HL-60 (cell line): ENCODE measurements at places on chromosomes 16 and 17.

DNA sequence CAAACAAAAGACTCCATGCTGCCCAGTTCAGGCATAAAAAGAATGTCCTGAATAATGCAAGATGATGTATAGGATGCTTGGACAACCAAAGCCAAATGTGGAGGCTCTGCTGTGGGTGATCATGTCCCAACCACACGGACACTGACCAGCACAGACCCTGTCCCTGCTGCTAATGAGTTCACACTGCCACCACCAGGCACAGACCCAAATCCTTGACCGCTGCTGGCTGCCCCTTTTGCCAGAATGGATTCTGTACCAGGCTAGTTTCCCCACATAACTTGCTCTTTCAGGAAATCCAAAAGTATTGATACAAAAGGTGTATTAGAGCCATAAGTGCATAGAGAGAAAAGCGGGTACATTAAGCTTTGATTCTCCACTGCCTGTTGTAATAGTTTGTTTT, 60.9 kb downstream of the XYLT1 start:
- DNase-seq, result no peak

- DNase-seq, result peak; percentile 92
Measured at GRCh38 chr16:58425756-58426494, 33.7 kb downstream of the GINS3 start.

DNA sequence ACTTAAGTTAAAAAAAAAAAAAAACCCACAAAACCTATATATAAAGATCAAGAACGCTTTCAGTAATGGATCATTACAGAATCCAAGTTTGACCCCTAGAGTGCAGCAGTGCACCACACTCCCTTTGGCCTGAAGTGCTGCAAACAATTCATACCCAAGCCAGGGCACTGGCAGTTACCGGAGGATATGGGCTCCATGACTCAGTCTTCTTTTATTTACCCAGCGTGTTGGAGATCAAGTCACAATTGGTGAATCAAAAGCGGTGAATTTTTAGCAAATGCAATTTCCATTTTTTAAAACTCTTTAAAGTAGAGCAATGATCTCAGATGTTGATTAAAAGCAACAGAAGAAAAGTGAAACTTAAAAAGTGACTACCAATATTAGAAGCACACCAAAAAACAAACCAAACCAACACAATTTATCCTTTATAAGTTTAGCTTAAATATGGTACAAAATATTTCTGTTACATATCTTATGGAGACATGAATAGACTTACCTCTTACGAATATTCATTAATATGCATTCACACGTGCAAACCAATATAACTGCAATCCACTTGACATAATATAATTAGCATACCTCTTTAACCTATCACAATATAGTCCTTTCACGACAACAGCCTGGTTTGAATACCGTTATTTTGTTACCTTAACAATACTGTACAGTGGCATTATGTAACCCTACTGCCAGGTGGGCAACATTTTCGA, 46.3 kb downstream of the ZNF652 start:
- DNase-seq, result peak; percentile 64

DNA sequence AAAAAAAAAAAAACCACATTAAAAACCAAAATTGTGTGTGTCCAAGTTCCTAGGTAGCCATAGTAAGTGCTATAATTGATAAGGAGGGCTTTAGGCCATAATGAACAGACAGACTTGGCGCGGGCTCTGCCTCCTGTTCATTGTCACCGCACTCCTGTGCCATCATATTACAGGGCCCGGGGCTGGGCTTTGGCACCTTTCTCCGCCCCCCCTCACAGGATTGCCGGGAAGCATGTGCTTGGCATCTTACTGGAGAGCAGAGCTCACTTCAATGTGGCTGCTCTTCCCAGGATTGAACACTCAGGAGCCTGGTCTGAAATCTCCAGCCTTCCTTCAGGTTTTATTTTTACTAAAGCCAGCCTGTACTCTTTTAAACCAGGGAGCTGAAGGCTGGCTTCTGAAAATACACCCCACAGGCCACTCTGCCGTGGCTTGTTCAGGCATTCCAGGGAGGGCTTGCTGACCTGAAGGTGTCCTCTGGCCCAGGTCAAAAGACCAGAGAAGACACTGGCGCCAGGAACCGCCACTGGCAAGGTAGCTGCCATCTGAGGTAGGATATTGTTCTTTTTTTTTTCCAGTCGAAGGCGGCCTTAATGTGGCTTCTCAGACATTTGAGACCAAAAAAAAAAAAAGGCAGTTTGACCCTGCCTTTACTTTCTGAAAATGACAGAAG, 39.3 kb downstream of the DHRS7B start:
- DNase-seq, result no peak

DNA sequence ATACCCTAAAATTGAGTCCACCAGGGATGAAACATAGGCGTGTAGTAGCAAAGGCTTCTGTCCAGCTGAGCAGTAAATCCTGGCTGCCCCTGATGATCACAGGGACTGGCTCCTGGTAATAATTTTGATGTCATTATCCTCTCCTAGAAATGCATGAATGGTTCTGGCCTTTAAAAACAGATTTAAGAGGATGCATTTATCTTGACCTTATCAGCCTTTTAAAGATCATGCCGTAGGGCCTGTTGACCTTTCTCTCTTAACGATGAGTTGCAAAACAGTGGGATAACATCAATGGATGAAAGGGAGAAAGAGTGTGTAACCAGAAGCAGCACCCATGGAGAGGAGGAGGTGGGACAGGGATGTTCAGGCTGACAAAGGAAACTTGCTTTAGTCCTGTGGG, 128.5 kb downstream of the CA10 start:
- DNase-seq, result no peak

DNA sequence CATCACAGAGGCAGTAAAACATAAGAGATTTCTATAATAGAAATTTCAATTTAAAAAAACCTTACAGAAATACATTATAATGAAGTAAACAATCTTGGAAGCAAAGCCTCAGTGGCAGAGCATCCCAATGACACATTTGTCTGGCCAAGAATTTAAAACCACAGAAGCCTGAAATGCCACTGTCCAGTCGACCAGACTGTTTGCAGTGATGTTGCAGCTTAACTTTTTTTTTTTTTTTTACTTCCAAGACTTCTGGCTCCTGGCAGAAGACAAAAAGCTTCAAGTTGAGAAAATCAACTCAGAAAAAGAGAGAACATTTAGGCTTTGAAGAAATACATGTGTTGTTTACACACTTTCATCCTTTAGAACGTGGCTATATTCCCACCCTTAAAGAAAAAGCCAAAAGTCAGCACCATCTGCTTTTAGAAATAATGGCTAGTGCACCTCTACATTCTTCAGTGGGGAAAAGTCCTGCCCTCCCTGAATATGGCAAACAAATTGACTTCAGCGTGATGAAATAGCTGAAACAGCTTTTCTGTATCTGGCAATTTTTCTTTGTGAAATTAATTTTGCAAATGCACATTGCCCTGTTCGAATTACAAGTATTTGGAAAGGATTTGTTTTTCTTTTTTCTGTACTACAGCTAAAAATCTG, 205.5 kb upstream of the MON1B start:
- DNase-seq, result no peak

GRCh38 chr17:51391982-51392654, 131.8 kb downstream of the UTP18 start:
- no peak for DNase-seq

DNA sequence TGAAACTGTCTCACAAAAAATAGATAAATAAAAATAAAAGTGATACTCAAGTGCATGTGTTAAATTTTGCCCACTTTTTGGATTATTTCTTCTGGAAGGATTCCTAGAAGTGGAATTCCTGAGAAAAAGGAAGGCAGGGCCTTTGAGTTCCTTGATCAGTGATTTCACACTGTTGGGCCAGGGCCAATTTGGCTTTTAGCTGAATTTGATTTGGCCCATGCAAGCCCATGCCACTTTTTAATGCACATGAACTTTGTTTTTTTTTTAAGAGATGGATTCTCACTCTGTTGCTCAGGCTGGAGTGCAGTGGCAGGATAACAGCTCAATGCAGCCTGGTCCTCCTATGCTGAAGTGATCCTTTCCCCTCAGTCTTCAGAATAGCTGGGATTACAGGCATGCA, 96.3 kb downstream of the TNFRSF13B start:
- DNase-seq, result no peak

DNA sequence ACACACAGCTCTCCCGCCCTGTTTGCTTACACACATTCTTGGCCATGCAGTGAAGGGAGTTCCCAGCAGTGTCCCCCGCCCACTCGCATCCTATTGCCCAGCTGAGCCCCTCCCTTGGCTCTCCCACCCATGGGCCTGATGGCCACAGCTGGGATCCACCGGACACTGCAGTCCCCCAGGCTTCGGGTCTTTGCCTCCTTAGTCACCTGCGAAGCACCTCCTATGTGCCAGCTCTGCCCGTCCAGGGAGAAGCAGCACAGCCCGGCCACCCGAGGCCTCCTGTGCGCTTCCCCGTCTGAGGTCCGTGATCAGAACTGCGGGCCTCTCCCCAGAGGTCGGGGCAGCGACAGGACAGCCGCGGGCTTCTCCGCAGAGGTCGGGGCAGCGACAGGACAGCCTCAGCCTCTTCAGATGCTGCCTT, 136.9 kb downstream of the BANP start:
- DNase-seq, result no peak

DNA sequence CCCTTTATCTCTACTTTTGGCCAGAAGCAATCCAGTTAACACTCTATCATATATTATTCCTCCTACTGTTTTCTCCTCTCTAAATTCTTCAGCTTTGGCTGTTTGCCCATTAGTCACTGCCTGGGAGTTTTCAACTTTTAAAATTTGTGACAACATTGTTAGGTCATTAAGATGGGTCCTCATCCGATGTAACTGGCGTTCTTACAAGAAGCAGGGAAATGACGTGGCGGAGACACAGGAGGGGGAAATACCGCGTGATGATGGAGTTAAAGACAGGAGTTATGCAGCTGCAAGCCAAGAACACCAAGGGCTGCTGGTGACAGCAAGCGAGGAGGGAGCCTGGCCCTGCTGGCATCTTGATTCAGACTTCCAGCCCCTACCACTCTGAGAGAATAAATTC, 34.8 kb upstream of the CPHXL start:
- DNase-seq, result no peak

DNA sequence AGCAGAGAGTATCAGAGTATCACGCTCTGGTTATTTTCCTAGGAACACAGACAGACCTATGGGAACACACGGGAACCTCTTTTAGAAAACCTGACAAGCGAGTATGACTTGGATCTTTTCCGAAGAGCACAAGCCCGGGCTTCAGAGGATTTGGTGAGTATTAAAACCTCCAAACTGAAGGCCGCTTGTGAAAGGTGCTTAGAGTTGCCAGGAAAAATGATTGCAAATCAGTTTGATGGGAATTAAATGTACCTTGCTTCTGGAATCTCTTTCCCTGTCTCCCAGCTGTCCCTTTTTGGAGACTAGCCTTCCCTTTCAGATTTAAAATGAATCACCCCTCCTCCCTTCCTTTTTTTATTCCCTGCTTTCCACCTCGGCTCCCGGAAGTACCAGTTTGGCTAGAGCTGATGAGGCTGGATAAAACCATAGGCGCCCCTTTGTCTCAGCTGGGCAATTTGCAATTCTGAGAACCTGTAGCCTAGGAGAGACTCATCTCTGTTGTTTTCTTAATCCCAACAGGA, 27.3 kb downstream of the KAT7 start:
- no peak for DNase-seq

DNA sequence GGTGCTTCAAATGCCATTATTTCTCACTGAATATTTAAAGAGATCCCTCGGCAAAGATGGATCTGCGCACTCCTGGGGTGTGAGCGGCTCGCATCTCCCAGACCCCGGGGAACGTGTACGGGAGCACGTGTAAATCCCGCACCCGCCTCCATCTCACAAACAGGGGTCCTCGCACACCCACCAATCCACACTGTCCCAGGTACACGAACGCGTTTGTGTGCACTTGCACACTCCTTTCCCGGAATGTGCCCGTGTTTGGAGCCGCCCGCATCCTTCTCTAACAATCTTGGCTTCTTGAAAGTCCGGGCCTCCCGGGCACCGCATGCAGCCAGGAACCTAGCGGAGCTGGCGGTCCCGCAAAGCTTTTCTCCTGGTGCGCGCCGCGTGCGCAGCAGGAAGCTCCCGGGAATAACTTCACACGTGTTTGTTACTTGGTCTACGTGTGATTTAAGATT, 2.5 kb upstream of the SALL1 start:
- DNase-seq, result no peak

- no peak for DNase-seq
Measured at GRCh38 chr17:35132099-35132498, 10.0 kb downstream of the NLE1 start.

DNA sequence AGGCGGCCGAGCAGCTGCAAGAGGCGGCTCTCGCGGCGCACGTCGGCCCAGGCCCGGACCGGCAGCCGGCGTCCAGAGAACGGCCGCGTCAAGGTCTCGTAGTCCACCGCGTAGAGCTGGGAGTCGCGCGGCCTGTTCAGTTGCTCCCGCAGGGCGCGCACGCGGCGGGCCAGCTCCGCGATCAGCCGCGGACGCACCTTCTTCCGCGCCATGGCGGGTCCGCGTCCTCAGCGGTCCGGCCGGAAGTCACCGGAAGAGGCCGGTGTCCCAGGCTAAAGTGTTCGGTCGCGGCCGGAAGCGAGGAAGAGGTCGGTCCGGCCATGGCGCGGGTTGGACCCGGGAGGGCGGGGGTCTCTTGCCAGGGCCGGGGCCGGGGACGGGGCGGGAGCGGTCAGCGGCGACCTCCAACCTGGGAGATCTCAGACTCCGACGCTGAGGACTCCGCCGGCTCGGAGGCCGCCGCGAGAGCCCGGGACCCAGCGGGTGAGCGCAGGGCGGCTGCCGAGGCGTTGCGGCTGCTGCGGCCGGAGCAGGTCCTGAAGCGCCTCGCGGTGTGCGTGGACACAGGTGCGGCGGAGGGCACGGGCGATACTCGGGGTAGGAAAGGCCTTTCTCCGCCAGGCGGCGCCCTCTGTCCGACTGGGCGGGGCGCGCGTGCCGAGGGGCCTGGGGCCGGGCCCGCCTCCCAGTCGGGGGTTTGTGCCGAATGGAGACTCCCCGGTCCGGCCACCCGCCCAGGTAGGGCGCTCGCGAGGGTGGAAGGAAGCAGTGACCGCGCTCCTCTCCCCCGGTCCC, at the start of gene MRPS34:
Gene MRPS34 (minus strand): TSS at position 227 of the 795 bp plus-strand sequence. CDS start 15 bp downstream, at position 212.
- peak; percentile 89 for DNase-seq

GRCh38 chr16:56675685-56676210, 6.1 kb downstream of the MT1H start:
- DNase-seq, result no peak

DNA sequence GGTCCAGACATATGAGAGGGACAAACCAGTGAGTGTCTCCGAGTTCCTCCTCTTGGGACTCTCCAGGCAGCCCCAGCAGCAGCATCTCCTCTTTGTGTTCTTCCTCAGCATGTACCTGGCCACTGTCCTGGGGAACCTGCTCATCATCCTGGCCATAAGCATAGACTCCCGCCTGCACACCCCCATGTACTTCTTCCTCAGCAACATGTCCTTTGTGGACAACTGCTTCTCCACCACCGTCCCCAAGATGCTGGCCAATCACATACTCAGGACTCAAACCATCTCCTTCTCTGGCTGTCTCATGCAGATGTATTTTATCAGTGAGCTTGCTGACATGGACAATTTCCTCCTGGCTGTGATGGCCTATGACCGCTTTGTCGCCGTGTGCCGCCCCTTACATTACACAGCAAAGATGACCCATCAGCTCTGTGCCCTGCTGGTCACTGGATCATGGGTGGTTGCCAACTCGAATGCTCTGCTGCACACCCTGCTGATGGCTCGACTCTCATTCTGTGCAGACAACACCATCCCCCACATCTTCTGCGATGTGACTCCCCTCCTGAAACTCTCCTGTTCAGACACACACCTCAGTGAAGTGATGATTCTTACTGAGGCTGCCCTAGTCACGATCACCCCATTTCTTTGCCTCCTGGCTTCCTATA, 19.2 kb downstream of the ZNF200 start:
- DNase-seq, result no peak

GRCh38 chr17:41444186-41444585, 3.4 kb upstream of the KRT38 start:
- no peak for DNase-seq

- no peak for DNase-seq
Measured at GRCh38 chr17:11608396-11608795, 10.1 kb downstream of the DNAH9 start.

GRCh38 chr16:87878704-87879103, 9.4 kb upstream of the SLC7A5 start:
- DNase-seq, result no peak
